ENCODE measurements at places on chromosomes 12 and 14.

GRCh38 chr12:109310247-109311125, 1.4 kb upstream of the FOXN4 start:
- DNase-seq: no peak

- DNase-seq: no peak
These were observed 130.7 kb downstream of the OTOGL start for GRCh38 chr12:80230068-80230467.

DNA sequence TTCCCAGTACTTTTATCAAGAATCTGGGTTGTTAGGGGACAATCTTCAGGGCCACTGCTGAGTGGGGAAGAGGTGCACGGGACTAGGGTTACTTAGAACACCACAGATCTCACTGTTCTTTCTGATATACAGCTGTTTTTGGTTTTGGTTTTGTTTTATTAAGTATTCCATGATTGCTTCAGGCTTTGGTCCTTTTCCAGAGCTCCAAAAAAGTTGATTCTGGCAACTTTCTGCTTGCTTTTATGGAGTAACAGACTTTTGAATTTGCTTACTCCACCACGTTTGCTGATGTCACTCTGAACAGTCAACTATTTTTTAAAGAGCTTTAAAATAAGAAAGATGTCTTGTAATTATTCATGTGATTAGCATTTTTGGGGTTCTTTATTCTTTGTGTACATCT, 368.1 kb upstream of the FOXG1 start:
- no peak for DNase-seq

DNA sequence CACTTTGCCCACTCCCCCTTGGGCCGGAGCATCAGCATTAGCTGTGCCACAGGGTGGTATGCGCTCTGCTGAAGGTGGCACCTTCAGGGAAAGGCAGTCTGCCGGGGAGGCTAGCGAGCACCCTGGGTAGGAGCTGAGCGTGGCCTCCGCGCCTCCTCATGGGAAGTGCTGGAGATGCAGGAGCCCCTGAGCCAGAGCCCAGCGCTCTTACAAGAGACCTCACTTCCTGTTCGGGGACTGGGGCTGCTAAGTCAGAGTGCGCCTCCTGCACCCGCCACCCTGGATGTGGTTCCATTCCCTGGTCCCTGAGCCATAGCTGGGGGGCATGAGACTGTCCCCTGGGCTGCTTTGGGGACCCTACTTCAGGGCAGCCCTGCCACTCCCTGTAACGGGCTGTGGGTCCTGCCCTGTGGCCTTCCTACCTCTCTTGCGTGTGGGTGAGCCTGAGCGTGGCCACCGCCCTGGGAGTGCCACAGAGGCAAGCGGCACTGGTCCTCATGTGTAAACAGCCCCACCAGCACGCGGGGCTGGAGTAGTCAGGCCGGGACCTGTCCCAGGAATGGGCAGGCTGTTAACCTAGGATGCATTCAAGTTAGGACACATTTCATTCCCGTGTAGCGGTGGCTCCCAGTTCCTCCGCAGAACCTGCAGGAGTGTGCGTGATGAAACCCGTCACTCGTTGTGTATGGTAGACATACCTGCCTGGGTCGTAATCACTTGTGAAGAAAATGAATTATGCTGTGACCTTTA, 19.4 kb downstream of the COA8 start:
- no peak for DNase-seq

- DNase-seq: no peak
These were observed 24.3 kb downstream of the PPM1H start for GRCh38 chr12:62910549-62911169.

DNA sequence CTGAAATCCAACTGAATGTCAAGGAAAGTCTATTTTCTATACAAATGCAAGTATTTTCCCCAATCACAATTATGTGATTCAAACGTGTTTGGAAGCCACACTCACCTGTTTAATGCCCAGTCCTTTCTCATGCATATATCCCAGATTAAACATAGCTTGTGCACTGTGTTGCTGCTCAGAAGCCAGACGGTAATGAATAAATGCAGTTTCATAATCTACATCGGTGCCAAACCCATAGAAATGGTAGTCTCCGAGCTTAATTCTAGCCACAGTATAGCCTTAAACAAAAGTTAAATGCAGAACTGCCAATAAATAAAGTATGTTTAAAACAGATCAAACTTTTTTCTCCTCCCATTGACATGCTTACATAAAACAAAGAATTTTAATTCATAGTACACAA, 49.5 kb downstream of the SEL1L start:
- no peak for DNase-seq

DNA sequence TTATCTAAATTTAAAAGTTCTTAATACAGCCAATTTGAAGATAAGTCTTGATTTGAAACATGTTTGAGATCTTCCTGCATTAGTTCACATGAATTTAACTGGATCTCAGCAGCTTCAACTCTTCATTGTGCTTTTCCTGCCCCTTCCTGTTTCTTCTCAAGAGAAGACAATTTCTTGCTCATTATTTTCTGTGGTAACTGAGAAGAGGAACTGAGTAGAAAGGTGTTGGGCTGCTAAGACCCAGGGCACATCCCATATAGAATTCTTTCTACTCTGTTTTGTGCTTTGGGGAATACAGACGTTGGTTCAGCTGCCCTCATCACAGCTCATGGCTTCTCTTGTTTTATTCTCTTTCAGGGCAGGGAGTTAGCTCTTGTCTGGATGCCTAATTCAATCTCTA, 110.2 kb downstream of the SNAPC1 start:
- peak; percentile 58 for DNase-seq

- peak; percentile 93 for DNase-seq
These were observed 165.5 kb upstream of the DYRK2 start for GRCh38 chr12:67482751-67483661.

All from GM12865 (cell line).